Aorta (tissue), 5 donors: ENCODE measurements at places on chromosomes 6 and 20. TPM values are rescaled to one million over a fixed set of nuclear protein-coding genes. Genes with fewer than 3 reads are reported as not detected.

GRCh38 chr6:113873043-113873667 is 16.0 kb downstream of the MARCKS start:
- no peaks in the 10 kb centered on the region for H3K27me3 ChIP-seq
- H3K36me3 ChIP-seq = no peaks in the 10 kb centered on the region
- H3K27ac ChIP-seq = no peak overlapping the region
- no peak for DNase-seq
- no peak overlapping the region for H3K4me3 ChIP-seq

PAQR8 gene
- 6.5 TPM for total RNA-seq

GRCh38 chr6:158849899-158850806 is 31.0 kb upstream of the EZR start:
- no peaks in the 10 kb centered on the region for H3K27me3 ChIP-seq
- H3K4me1 ChIP-seq = no peaks in the 10 kb centered on the region
- no peak for DNase-seq
- no peak overlapping the region for H3K4me3 ChIP-seq

DNA sequence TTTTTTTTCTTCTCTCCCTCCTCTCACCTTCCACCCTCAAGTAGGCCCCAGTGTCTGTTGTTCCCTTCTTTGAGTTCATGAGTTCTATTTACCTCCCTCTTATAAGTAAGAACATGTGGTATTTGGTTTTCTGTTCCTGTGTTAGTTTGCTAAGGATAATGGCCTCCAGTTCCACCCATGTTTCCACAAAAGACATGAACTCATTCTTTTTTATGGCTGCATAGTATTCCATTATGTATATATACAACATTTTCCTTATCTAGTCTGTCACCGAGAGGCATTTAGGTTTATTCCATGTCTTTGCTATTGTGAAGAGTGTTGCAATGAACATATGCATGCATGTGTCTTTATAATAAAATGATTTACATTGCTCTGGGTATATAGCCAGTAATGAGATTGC is 147.9 kb downstream of the PDE7B start:
- no peaks in the 10 kb centered on the region for H3K4me1 ChIP-seq
- no peak overlapping the region for H3K4me3 ChIP-seq
- H3K27me3 ChIP-seq = no peaks in the 10 kb centered on the region
- no peaks in the 10 kb centered on the region for H3K36me3 ChIP-seq

GRCh38 chr6:6239598-6240581 is 80.6 kb downstream of the F13A1 start:
- DNase-seq = no peak
- no peak overlapping the region for H3K27ac ChIP-seq
- no peaks in the 10 kb centered on the region for H3K36me3 ChIP-seq
- no peak overlapping the region for H3K4me3 ChIP-seq

DNA sequence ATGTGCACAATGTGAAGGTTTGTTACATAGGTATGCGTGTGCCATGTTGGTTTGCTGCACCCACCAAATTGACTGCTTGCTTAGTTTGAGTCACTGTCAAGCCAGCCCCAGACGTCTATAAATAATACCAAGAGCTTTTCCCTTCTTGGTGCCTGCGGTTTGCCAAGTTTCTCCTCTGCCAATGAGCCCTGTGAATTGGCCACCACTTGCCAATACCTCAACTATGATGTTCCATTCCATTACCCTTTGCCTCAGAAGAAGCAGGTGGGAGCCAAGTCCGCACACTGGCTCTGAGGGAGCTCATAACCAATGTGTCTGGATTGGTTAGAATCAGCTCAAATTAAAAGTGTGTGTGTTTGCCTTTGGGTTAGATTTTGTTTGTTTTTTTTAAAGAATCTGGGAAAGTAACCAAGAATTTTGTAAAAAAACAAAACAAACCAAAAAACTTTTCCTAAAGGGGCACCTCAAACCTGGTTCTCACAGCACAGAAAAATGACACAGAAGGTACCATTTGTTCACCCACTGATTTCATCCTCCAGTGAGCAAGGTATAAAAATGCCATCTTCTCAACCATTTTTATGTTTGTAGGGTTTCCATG is 244.7 kb upstream of the PRND start:
- no peak overlapping the region for H3K4me3 ChIP-seq
- peak overlapping the region; percentile 56 for H3K27ac ChIP-seq
- no peaks in the 10 kb centered on the region for H3K27me3 ChIP-seq
- DNase-seq = no peak
